ENCODE measurements at places on chromosomes 5 and 9. TPM values are rescaled to one million over a fixed set of nuclear protein-coding genes. Genes with fewer than 3 reads are reported as not detected.

DNA sequence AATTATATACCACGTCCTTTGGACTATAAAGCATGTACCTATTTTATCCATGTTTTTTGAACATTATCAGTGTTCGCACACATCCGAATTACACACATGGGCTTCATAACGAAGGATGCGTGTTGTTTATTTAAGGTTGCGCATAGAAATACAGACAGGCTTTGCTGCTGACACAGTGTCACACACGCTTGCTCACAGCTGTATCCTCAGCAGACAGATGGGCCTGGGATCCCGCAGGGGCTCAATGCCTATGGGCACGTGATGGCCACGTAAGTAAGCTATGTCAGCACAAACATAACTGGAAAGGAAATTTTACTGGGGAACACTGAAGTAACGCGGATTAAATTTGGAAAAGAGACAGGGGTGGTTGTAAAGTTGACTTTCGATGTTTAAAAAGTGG is 76.6 kb downstream of the OTULIN start:
- DNase-seq: no peak

DNA sequence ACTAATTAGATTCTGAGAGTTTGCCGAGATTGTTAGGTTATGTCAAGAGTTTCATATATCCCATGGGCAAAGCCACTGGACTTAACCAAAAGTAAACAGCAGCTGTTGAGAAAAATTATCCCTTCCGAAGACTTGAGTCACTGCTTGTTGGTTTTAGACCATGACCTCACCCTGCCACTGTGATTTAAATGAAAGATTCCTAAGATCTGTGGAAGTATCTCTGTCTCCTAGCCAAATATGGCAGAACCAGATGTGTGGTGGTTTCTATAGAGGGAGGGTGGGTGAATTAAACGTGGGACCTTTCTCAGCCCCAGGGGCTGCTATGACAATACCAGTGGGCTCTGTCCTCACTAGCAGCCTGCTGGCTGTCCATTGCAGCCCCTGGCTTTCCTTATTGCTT is 19.3 kb downstream of the DMRT3 start:
- DNase-seq: no peak

- DNase-seq: no peak
Measured at GRCh38 chr5:14168144-14168792, 25.1 kb downstream of the TRIO start.

GRCh38 chr5:156121882-156122281 is 205.1 kb upstream of the SGCD start:
- no peak for DNase-seq

GRCh38 chr9:100729336-100729895 is 151.5 kb downstream of the CAVIN4 start:
- DNase-seq: no peak

- no peak for DNase-seq
Measured at GRCh38 chr9:5357431-5358105, 17.9 kb upstream of the RLN1 start.

GRCh38 chr5:138573949-138574670 is 1.1 kb downstream of the HSPA9 start:
- DNase-seq: no peak

DNA sequence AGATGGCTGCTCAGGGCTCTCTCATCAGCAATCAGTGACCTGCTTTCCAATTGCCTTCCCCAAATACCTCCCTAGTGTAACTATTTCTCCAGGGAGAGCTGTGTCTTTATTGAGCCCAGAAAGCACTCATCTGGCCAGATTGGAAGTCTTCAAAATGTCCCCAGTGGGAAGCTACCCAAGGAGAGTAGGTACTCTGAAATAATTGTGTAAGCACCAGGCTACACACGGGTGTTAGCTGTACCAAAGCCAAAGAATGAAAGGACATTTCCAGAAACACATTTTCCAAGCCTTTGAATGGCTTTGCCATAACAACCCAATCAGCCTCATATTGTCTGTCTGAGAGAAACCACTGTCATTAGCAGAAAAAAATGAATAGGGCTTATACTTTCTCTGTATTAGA is 318.8 kb downstream of the FAM170A start:
- DNase-seq: no peak

DNA sequence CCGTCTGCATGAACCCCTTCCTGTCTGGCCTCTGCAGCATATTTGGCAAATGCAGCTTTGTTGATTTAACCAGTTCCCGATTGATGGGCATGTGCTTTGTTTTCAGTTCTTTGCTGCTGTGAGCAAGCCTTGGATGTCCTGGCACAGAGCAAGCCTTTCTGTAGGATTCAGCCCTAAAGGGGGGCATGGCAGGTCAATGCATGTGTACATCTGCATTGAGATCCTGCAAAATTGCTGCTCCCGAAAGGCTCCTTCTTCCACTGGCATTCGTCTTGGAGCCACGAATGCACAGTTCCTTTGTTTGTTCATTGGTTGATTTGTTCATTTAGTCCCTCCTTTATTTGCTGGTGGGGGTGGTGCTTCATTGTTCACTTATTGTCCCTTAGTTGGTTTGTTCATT is 34.8 kb downstream of the COL5A1 start:
- no peak for DNase-seq

- no peak for DNase-seq
Measured at GRCh38 chr5:97167435-97167834, 15.6 kb downstream of the RIOK2 start.

GPRIN1 gene
- polyA plus RNA-seq: 3.3 TPM

CCL28 gene
- polyA plus RNA-seq: 0.95 TPM

SMAD5 gene
- 22.5 TPM for polyA plus RNA-seq

OR1Q1 gene
- polyA plus RNA-seq: not detected

IL3 gene
- not detected for polyA plus RNA-seq

ANXA2R gene
- polyA plus RNA-seq: 0.11 TPM

Data from H1 (cell line).